Stimulated activated CD8-positive, alpha-beta memory T cell treated with anti-CD3 and anti-CD28 coated beads, Interleukin-7, amount 100 ng/mL, for 1 hour (primary cell): ENCODE measurements at places on chromosomes 1 and 21.

- DNase-seq: no peak
These were observed 156.5 kb downstream of the PCNX2 start for GRCh38 chr1:233138788-233139585.

- no peak for DNase-seq
These were observed 972.2 kb downstream of the TTLL7 start for GRCh38 chr1:83026745-83027144.

DNA sequence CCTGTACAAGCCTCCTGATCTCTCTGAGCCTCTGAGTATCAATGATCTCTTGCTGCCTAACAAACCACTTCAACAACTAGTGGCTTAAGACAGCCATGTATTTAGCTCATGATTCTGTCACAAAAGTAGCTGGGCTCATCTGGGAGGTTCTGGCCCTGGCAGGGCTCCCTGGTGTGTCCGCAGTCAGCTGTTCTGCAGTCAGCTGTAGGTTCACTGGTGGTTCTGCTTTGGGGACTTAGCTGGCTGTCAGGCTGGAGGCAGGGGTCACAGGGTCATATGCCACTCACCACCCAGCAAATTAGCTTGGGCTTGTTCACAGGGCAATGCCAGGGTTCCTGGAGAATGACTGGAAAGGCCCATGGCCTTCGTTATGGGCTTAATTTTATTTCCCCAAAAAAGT lies 64.8 kb downstream of the DISP3 start:
- no peak for DNase-seq

DNA sequence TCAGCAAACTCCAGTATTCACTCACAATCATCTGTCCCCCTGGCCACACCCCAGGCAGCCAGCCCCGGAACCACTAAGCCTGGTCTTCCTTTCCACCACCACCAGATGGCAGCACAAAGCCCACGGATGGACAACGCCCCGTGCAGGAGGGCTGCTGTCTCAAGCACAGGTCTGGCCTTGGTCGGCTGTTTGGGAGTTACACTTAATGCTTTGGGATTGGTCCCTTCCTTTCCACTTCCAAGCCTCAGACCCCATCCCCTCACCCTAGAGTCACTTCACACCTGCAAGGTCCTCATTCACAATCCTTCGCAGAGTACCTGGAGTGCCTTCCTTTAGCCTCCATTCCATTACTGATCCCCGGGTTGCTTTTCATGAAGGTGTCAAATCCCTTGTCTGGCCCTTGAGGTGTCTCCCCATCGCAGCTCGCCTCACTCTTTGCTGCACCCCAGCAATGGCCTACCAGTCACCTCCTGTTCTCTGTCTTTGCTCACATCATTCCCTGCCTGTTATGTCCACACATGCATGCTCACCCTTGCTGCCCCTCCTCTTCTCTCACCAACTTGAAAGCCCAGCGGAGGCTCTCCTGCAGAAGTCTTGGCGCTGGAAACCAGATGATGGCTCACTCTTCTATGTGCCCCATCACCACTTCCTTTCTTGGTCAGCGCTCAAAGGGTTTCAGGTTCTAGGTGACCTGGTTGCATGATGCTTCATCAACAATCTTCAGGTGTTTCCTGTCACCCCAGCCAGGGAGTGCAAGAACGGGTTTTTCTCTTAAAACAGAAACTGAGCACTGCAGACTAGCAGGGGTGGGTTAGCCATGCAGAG lies 24.9 kb upstream of the KCNA2 start:
- DNase-seq: peak; percentile 66

GRCh38 chr1:155884031-155884960 lies 24.9 kb downstream of the SYT11 start:
- no peak for DNase-seq

DNA sequence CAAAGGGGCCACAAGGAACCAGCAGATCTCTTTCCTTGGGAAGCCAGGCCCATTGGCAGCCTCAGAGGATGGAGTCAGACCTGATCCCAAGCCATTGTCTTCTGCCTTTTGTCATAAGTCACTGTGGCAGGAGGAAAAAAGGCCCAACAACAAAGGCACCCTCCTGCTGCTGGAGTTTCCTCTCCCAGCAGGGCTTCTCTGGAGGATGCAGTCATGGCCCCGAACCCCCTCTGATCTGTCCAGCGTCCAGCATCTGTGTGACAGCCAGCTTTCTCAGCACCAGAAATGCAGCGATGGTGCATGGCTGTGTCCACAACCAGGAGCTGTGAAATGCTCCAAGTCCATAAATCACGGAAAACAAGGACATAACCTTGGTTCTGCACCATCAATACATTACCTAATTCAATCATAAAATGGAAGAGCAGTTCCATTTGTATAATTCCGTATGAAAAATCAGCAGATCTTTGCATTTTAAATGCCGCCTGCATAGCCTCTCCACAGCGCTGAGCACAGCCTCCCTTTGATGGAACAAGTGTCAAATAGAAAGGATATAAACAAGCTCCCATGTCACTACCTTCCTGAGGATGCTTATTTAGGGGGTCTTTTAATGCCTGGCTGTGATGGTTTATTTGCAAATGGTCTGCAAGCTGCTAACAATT lies 30.6 kb downstream of the AJAP1 start:
- DNase-seq: no peak

DNA sequence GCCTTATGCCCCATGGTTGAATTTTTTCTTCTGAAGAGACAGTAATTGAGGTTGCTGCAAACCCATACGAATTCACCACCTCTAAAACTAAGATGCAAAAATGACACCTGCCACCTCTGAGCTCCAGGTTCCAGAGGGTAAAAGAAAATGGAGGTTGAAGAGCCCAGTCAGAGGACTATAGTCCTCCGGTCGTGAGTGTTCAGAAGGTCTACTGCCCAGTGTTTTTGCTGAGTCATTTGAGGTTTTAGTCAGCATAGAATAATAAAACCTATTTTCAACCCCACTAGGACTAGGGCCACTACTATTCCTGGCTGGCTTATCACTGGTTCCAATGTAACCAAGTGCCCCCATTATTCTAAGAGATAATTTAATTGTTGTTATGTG lies 12.9 kb upstream of the SLAMF7 start:
- no peak for DNase-seq

DNA sequence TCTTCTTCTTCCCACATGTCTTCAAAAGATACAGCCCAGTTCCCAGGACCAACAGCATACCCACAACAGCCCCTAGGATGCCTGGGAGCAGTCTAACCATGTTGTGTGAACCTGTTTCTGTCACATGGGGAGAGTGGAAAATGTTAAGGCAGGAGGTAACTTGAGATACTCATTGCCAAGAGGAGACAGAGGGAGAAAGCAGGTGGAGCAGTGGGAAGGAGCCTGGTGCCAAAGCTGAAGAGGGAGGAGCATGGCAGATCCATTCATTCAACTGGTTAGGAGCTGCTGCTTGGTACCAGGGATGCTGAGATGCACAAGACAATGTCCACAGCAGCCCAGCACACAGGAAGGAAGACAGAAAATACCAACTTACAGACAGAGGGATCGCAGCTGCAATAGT lies 149.8 kb upstream of the ETV3 start:
- no peak for DNase-seq

DNA sequence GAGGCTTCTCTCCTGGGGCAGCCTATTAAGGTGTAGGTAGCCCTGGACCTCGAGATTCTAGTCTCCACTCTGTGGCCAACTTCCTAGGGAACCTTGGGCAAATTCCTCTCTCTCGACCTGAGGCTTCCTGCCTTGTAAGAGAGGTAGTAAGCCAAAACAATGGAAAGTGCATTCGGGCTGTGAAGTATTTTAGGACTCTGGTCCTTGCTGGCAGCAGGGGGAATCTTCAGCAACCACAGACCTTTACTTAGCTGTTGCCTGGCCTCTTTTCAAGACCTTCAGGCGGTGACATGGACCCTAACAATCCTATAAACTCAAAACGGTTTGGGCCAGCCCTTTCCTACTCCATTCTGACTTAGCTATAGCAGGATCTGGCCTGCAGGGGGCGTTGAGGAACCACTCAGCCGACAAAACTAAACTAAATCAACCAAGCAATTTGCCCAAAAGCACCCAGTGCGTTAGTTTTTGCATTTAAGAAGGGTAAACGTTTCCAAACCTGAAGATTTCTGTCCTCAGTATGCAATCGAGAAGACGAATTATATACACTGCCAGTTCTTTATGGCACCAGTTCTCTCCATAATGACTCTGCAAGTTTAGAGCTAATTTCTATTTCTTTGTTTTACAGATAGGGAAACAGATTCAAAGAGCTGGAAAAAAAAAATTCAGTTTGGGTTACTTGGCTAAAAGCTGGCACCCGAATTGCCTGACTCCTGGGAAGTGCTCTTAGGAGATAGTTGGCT lies 10.9 kb upstream of the SESN2 start:
- DNase-seq: peak; percentile 57

GRCh38 chr1:63798284-63798683 lies 24.5 kb downstream of the ROR1 start:
- no peak for DNase-seq

GRCh38 chr1:32350785-32351398 lies 11.4 kb downstream of the FAM229A start:
- peak; percentile 46 for DNase-seq

GRCh38 chr21:29018540-29018939 lies 609 bp downstream of the RWDD2B start:
- no peak for DNase-seq

GRCh38 chr1:228307218-228308023 lies 99.2 kb downstream of the TRIM11 start:
- DNase-seq: no peak

DNA sequence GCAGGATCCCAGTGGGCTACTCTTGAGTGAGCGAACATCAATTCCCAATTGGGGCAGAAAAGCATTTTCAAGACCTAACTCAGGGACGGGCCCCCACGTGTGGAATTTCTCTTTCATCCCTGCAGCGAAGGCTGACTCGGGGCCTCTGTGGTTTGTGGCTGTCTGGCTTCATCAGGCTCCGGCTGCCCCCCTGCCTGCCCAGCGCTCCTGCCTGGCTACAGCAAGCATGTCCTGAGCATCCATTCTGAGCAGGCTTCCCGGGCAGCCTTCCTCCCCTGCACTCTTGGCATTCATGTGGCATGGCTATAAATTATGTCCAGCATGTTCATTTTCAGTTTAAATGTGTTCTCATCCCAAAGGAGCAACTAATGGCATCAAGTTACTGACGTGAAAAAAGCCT lies 588.1 kb downstream of the KIF26B start:
- DNase-seq: no peak

DNA sequence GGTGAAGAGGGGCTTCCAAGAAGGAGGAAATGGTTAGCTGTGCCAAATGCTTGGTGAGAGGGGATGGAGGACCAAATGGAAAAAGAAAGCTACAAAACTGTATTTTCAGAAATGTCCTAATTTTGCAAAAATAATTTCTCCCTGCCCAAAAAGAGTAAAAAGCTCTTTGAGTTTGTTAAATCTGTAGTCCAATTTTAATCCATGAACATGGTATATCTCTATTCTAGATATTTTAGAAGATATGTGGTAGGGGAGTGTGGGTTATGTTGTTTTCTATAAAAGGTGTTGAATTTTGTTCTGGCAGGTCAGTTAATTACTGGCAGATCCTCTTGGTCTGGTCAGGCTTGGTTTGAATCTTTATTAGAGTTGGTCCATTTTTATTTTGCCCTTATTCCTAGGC lies 474.1 kb upstream of the VAMP3 start:
- no peak for DNase-seq
